Suppressor macrophage treated with lipopolysaccharide for 1 hour (primary cell): ENCODE measurements at places on chromosomes 3 and 15.

- no peak for DNase-seq
Observed at GRCh38 chr3:111681661-111682426, 86.7 kb upstream of the ZBED2 start.

- DNase-seq: peak; percentile 67
Observed at GRCh38 chr3:4722103-4722502, 229.0 kb downstream of the ITPR1 start.

DNA sequence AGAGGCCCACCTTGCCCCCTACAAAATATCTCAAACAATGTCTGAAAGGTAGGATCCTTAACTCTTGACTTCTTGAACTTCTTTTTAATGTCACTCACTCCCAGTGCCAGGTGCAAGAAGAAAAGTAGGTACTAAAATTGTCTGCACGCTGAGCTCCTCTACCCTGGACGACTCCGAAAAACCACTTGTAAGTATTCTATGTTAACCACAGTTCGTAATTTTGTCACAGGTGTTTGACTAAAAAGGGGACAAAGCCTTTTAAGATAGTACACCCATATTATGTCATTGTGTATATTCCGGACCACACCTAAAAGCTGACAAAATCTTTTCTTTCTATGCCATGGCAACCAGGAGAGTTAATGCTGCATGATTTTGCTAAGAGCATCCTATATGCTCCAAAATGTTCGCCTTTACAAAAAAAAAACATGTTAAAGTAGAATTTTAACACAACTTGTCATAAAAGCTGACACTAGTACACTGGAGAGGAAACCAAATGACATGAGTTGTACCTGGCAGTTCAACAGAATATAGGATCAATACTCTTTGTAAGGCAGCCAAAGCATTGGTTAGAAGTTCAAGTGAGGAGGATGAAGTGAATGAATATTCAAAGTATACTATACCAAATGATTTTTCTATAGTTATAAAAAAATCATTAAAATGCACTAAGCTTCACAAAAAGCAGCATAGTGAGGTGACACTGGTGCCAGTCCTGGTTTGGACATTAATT lies 210.5 kb downstream of the FOXP1 start:
- DNase-seq: no peak

GRCh38 chr3:16378415-16378814 lies 113.4 kb downstream of the OXNAD1 start:
- DNase-seq: no peak

- DNase-seq: no peak
Observed at GRCh38 chr15:73321496-73322450, 47.0 kb downstream of the HCN4 start.

- no peak for DNase-seq
Observed at GRCh38 chr3:62812631-62813030, 62.6 kb downstream of the CADPS start.

GRCh38 chr15:28899061-28899738 lies 13.4 kb downstream of the APBA2 start:
- DNase-seq: no peak

DNA sequence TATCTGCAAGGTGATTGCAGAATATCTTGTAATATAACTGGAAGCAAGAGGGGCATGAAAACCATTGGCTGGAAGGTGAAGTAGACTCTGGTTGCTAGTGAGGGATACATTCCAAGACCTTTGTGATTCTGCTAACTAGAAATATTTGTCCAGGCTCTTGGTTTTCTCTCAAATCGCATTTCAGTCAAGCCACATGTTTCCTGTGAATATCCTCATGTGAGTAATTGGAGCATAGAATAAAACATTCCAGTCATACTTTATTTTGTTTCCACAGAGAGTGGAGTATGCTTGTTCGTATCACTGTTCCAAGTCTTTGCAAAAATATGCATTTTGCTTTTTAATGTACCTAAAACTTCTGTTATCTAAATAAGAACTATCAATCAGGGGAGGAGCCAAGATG lies 850.0 kb downstream of the EPHA3 start:
- no peak for DNase-seq

DNA sequence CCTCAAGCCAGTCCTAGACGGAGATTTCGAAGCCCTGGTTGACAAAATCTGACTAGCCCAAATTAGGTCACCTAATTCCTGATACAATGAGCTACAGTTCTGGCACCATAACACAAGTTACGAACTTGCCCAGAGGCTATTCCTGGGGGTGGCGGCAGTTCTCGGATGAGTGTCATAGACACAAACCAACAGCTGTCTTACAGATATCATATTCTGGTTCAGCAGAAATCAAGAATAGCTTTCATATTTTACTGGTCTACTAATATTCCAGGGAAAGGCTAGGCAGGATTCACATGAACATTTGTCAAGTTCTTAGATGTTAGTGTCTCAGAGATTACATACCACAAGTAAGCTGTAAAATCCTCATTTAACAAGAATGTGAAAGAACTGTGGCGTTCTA lies 8.8 kb downstream of the ANAPC13 start:
- DNase-seq: no peak

DNA sequence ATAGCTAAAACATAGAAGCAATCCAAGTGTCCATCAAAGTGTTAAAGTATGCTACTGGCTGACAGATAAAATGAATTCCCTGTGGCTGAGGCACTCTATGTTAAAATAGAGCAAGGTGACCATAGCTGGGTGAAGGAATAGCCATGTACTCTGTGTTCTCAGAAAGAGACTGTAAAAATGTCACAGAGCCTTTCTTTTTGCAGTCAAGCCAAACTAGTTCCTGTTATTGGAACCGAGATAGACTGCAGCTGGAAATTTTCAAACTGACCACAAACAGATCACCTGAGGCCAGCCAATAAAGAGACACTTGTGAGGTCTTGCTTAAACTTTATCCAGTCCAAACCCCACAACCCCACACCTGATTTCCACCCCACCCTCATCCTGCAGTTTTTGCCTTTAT lies 422.8 kb upstream of the NAALADL2 start:
- DNase-seq: no peak

DNA sequence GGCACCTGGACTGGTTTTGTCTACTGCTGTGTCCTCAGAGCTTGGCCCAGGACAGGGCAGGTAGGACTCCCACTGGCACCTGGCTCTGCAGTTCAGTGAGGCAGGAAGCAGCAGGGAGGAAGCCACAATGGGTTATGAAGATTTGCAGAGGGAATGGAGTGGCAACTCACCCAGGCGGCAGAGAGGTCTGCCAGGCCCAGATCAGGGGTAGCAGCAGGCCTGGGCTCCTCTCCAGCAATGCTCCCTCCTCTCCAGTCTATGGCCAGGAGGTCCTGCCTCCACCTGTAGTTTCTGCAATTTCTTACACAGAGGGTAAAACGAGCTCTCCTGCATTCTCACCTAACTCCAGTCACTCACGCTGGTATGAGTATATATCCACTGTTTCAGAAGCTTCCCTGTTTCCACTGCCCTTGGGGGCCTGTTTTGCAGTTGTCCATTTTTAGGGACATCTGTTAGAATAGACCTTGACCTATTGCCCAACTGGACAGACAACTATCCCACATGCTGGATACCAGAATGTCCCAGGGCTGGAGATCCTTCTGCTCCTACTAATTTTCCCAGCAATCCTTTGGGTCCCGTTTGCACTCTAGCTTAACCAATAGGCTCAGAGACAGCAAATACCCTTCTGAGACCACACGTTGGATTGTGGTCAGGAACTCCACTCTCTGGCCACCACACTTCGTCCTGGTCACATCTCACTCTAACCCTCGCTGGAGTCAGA lies 35.2 kb downstream of the HMCES start:
- no peak for DNase-seq

- DNase-seq: no peak
Observed at GRCh38 chr3:140859592-140860336, 81.9 kb upstream of the SLC25A36 start.

- no peak for DNase-seq
Observed at GRCh38 chr15:84609818-84610525, 9.2 kb downstream of the ZSCAN2 start.

DNA sequence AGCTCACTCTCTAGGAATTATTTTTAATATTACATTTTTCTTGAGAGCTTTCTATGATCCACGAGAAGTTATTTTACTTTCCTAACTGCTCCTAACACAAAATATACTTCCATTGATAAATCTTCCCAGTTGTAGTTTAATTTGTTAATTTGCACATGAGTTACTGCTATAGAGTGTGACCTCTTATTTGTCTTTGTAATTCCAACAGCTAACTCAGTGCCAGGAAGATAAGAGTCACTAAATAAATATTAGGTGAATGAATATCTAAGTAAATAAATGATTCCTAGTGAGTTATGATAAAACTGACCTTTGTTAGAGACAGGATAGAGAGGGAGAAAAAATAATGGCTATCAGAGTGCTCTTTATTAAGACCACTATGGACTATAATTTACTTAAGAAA lies 319.9 kb downstream of the NAALADL2 start:
- no peak for DNase-seq

- peak; percentile 73 for DNase-seq
Observed at GRCh38 chr3:169771497-169772304, 1.5 kb upstream of the MYNN start.

GRCh38 chr3:129399895-129400357 lies 28.5 kb downstream of the EFCAB12 start:
- DNase-seq: no peak
